ENCODE measurements at places on chromosomes 16 and 17.

- DNase-seq: no peak
Measured at GRCh38 chr16:84854759-84855158, 35.0 kb downstream of the CRISPLD2 start.

DNA sequence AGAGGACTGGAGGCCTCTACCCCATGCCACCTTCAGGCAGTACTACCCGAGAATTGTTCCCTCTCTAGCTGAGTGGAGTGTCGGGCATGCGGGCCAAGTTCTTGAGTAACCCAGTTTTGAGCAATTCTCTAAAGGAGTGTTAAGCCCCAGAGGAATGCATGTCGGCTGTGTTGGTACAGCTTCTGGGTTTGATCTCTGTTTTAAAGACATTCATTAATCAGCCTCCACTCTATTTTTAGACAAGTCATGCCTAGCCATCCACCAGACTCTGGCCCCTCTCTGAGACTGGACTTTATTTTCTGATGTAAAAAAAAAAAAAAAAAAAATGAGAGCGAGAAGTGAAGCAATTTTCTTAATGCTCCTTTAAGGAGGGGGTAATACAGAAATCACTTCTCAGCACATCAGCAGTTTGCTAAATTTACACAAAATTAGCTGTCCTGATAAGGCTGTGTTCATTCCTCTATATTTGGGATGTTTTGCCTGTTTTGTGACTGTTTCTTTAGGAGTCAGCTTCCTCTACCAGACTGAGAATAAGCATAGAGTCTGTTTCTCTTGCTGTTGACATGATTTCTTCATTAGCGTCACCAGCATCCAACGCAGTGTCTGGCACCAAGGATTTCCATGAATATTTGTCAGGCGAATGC is 88.7 kb downstream of the AXIN2 start:
- peak; percentile 51 for DNase-seq

- no peak for DNase-seq
Measured at GRCh38 chr16:55039042-55039441, 108.4 kb downstream of the IRX5 start.

DNA sequence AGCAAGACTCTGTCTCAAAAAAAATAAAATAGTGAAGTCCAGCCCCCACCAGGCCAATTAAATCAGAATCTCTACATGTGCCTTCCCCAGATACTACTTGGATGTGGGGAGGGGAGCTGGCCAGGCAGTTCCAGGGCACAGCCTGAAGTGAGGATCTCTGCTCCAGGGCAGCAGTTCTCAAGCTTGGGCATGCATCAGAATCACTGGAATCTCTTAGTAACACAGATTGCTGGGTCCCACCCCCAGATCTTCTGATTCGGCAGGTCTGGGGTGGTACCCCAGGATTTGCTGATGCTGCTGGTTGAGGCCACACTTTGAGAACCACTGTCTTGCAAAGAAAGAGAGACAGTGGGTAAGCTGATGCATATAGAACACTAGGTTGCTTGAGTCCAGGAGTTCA is 8.3 kb upstream of the CDH5 start:
- DNase-seq: no peak

DNA sequence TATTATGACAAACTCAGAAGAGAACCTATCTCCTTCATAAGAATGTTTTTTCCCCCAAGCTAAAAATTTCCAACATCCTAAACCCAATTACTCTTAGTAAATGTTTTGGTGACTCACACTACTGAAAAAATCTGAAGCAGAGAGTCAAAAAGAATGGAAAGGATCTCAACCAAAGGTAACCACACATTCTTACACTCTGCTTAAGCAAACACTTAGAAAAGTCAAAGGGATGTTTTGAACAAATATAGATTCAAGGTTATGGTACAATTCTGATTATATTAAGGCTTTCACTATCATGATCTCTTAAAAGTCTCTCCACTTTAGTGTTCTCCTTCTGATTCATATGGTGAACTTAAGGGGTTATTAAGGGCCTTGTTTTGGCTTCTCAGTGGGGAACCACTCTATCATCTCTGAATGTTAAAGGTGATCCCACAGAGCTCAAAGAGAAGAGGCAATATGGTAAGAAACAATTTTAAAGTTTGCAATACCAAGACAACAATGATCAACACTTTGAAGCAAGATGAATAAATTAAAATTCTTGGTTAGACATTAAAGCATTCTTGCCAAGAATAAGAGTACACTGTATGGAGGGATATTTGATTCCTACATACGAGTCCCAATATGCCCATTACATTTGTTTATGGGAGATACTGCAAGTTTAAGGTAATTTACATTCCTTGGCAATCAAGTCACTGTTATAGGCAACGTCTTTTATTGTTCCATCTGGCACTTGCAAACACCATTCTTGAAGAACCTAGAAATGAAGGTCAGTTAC is 69.2 kb downstream of the CDC27 start:
- no peak for DNase-seq

All from hepatocyte (in vitro differentiated cells).